ENCODE measurements at places on chromosomes 7 and 10.

DNA sequence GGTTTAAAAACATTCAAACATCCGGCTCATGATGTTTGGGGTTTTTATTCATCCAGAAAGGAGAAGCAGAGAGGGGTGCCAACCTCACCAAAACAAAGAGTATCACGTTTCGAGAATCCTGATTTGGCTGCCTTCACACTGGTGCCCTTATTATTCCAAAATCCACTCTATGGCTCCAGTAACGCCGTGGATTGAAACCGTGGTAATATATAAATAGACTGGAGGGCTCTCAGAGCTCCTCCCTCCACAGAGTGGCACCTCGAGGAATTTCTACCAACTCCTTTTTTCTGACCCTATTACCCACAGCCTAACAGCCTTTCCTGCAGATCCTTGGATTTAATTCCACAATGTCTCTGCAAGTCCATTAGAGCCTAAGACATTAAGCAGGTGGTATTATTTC lies 353.6 kb downstream of the CRPPA start:
- DNase-seq, result peak; percentile 42

DNA sequence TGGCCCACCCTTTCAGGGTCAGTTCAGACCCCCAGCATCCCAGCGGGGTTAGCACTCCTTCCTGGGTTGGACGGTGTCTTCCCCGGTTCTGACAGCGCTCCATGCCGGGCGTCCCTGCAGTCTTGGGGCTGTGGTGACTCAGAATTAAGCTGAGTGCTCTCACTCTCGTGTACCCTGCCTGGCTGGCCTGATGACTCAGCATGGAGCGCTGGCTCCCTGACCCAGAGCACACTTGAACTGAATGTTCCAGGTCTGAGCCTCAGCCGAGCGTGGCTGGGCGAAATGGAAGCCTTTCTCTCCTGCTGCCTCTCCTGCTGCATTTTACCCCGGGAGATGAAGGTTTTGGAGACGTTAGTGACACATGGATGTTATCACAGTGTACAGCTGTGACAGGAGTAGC lies 7.1 kb downstream of the BAG3 start:
- DNase-seq, result no peak

- DNase-seq, result no peak
Measured at GRCh38 chr10:63462442-63462841, 3.3 kb downstream of the JMJD1C start.

DNA sequence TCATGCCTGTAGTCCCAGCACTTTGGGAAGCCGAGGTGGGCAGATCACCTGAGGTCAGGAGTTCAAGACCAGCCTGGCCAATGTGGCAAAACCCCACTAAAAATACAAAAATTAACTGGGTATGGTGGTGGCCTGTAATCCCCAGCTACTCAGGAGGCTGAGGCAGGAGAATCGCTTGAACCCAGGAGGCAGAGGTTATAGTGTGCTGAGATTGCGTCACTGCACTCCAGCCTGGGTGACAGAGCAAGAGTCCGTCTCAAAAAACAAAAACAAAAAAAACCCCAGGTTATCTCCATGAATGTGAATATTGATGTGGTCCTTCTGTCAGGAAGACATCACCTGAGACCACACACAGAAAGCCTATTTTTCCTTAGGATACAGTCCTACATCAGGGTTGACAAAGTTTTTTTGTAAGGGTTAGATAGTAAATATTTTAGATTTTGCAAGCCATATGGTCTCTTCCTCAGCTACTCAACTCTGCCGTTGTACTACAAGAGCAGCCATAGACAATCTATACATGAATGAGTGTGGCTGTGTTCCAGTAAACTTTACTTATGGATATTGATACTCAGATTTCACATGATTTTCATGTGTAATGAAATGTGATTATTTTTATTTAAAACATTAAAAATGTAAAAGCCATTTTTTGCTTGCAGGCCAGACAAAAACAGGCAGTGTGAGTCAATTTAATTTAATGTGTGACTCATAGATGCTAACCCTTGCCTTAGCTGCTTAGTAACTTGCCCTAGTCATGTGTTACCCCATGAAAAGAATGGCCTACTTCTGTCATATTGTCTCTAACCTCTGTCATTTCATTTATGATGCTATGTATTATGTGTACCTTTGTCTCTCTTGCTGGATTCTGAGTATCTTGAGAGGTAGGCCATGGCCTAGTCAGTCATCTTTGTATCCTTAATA lies 78.1 kb downstream of the TPST1 start:
- DNase-seq, result no peak

- DNase-seq, result no peak
Measured at GRCh38 chr10:8975535-8975934, 921.0 kb downstream of the GATA3 start.

DNA sequence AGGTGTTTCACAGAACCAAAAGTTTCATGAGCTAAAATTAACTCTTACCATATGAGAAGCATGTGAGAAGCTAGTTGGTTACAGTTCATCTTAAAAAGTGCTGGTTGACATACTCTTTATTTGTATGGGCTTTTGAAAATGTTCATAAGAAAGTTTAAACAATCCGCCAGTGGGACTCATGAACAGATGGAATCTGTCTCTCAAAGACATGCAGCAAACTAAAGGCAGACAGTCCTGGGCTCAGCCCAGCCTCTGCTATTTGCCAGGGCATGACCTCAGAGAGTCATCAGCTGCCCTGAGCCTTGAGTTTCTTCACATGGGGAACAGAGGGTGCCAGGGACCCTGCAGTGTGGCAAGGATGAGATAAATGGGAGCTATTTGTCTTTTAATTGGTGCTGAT lies 3.2 kb downstream of the PYROXD2 start:
- no peak for DNase-seq

DNA sequence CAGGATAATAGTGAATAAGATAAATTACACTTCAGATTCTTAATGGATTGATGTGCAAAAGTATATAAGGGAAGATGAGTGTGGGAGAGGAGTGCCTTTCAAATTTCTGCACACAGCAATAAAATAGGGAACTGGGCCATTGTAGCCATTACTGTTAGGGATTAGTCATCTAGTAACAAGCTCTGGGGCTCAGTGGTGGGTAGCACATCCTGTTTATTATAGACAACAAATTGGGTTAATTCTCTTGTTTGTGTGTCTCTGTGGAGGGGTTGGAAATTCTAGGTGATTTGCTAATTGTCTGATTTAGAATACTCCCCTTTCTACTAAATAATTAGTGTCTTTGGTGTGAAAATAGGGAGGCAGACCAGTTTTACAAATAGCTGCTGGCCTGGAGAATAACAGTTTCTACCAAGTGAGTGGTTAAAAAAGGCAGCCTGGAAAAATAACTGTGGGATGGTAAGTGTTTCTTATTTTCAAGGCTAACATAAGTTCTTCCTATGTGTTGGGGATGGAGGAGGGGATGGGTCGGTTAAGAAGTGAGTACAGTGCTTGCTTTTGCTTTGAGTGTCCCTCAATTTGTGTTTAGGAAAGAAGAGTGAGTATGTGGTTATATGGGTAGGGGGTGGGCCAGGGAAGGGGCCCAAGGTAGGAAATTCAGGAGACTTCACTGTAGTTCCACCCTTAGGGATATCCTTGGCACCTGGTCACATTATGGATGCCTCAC lies 43.3 kb upstream of the TMEM248 start:
- DNase-seq, result no peak

DNA sequence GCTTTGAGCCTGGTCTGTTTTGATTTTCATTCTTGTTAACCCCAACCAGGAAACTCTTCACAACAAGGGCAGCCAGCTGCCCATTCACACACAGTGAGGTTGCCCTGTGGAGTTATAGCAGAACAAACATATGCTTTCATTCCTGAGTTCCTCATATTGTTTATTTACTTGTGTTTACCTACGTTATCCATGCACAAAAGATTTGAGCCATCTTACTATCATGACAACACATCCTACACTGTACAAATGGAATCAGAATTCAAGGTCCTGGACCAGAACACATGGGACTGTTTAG lies 21.7 kb upstream of the BMPER start:
- DNase-seq, result no peak

GRCh38 chr10:4267086-4267773 lies 482.2 kb upstream of the KLF6 start:
- DNase-seq, result no peak

- DNase-seq, result no peak
Measured at GRCh38 chr7:158482480-158482879, 105.1 kb downstream of the PTPRN2 start.

GRCh38 chr10:24858288-24859270 lies 93.8 kb downstream of the PRTFDC1 start:
- DNase-seq, result peak; percentile 18

- DNase-seq, result no peak
Measured at GRCh38 chr10:34838366-34838900, 23.3 kb upstream of the PARD3 start.

DNA sequence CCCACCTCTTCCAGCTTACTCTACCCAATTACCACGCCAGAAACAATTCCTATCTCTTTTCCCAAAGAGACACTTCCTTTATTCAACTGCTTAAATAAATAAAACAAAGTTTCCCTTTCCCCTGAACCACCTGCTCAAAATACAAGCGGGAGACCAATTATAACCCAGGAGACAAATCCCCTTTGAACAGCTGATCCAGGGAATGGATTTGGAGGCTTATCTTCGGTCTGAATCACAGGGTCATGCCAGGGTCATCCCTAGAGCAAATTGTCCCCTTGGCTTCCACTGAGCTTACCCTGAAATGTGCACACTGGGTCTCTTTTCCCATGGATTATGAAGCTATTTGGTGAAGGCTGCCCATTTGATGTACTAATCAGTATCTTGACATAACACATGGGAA lies 99.9 kb upstream of the JAZF1 start:
- DNase-seq, result no peak

- no peak for DNase-seq
Measured at GRCh38 chr7:41924796-41925195, 221.9 kb upstream of the INHBA start.

- no peak for DNase-seq
Measured at GRCh38 chr7:28017372-28017771, 163.2 kb downstream of the JAZF1 start.

- DNase-seq, result no peak
Measured at GRCh38 chr10:11610826-11611247, 613 bp downstream of the USP6NL start.

DNA sequence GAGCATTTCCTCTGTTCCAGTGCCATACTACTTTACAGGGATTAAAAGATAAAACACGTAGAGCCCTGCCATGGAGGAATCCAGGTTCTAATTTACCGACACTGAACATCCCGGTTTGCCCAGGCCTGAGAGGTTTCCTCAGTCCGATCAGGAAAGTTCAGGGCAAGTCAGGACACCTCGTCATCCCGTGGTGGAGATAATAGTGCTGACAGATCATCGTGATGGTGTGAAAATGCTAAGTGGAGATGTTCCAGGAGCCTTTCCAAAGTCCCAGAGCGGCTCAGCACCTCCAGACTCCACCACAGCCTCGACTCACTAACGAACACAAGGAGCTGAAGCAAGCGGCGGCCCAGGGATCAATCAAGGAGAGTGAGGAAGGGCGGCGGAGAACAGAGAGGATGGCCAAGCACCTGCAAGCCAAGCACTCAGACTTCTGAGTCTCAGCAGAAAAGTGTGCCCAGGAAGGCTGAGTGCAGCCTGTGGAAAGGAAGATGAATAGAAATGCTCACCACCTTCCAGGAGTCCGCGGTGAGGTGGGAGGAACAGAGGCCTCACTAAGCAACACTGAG lies 103.7 kb upstream of the VWC2 start:
- no peak for DNase-seq

DNA sequence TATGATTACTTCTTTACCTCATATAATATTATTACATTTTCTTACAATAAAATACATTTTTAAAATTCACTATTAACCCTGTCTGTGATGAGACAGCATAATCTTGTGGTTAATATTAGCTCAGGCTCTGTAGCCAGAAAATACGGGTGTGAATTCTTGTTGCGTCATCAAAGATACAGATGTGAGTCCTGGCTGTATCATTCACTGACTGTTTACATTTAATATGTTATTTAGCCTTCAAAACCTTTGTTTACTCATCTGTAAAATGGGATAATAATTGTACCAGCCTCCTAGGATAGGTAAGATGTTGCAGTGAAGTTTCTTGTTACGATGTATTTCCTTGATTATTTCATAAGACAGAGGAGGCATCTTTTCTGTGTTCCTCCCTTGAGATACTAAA lies 184.7 kb upstream of the PRPS1L1 start:
- DNase-seq, result no peak

DNA sequence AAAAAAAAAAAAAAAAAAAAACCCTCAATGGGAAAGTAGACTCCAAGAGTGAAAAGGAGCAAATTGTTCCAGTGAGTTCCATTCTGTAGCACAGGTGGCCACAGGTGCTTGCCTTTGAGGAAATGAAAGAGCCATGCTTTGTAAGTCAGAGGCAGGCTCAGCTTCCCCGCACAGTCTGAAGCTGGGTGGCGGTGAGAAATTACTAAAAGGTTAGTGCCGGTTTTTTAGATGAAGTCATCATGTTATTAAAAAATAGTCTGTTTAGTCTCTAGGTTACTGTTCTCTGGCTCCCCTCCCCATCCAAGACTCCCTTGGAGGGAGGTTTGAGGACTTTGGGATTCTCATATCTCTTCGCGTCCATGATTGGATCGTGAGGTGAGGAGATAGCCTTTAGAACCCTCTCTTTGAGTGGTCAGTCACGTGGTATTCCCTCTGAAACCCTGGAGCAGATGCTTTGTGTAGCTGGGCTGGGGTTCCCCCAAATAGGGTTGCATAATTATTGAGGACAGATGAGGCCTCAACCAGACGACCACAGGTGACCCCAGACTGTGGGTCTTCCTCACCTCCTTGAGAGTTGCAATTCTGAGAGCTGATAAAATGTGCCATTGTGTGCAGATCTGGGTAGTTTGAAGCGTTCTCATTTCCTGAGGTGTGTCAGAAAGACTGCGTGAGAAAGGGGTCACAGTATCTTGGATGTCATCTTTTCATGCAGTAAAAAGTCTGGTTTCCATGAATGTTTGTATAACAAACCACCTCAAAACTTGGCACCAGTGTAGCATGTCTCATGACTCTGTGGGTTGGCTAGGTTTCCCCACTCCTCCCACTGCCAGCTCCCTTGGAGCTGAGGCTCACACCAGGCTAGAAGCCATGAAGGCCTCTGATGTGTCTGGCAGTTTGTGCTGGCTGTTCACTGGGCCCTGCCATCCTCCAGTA lies 27.1 kb downstream of the OGDH start:
- DNase-seq, result no peak

DNA sequence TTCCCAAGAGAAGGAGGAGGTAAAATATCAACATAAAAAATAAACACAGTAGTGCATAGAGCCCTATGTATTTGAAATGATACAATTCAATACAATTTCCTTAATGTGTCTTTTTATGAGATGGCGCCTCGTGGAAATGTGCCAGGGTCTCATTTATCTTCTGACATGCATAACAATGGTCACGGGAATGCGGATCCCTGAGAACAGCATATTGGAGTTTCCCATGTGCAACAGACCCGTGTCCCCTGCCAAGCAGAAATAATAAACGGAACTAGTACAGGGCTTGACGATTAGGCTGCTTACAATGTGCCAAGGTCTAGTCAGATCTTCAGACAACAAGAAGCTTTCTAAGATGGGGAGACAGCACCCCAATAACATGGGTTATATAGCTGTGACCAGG lies 217.9 kb downstream of the ARHGAP21 start:
- DNase-seq, result no peak

DNA sequence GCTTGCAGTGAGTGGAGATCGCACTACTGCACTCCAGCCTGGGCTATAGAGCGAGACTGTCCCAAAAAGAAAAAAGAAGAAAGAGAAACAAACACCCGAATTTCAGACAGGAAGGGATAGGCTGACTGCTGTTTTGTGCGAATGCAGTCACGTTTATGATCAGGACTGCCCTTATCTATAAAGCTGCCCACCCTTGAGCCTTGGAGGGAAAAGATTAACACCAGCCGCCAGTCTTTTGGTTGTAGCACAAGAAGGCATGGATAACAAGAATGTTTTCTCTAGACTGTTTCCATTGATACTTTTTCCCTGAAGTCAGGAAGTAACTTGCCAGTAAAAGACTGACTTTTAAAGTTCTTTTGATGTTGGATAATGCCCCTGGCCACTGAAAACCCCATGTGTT lies 314.0 kb downstream of the BICC1 start:
- no peak for DNase-seq
